Activated T-cell treated with anti-CD3 and anti-CD28 coated beads, Interleukin-2, amount 50 U/mL, for 1 hour (primary cell): ENCODE measurements at places on chromosomes 12 and 14.

DNA sequence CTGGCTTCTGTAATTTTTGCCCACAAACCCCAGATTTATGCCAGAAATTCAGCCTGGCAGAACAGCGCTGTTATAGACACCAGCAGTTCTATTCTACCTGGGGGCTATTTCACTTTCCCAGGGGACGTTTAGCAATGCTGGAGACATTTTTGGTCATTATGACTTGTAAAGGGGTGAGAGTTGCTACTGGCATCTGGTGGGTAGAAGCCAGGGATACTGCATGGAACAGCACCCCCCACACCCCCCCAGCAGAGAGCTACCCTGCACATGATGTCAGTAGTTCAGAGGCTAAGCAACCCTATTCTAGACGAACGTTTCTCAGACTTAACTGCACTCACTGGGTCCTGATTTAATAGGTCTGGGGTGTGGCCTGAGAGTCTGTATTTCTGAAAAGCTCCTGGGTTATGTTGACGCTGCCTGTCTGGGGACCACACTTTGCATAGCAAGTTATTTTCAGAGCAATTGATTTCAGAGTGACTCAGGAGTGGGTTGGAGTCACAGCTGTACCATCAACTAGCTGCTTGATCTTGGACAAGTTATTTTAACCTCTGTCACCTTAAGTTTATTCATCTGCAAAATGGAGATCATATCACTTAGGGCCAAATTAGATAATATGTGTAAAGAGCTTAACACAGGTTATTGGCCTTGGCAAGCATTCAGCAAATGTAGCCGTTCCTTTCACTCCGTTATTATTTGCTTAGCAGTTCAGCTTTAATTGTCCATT is 48.5 kb downstream of the CHST11 start:
- no peak for DNase-seq

DNA sequence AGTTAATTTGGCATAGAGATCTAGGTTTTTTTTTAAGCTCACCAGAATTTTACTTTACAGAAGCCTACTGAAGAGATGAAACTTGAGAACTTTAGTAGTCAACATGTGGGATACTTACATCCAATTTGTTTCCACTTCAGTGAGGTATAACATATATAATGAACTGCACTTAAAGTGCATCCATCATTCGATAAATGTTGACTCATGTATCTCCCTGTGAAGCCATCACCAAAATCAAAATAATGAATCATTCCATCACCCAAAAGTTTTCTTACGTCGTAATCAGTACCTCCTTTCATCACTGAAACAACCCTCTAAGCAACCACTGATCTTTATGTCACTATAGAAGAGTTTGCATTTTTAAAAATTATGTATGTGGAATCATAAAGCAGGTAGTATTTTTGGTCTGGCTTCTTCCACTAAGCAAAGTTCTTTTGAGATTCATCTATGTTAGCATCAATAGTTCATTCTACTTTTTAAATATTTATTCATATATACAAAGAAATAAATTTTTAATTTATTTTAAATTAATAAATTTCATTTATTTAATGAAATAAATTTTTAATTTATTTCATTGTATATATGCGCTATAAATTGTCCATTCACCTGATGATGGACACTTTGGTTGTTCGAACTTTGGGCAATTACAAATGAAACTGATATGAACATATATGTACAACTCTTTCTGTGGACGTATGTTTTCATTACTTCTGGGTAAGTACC is 2.0 kb upstream of the CPNE8 start:
- DNase-seq, result no peak

GRCh38 chr12:48824112-48824511 is 5.8 kb downstream of the CACNB3 start:
- no peak for DNase-seq

DNA sequence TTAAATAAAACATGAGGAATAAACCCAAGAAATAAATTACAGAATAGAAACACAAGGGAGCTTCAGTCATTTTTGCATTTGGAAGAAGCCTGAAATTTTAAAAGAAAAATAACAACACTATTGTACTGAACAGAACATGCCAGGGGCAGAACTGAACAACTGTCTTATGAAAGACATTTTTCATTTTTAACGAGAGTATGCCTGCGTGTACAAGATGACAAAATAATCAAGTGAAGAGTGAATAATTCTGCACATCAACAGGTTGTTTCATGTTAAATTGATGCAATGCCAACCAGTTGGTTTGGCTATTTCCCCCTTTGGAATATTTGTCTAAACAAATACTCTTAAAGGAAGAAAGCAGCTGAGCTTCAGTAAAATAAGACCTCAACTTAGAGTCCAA is 103.3 kb upstream of the BTG1 start:
- DNase-seq, result no peak

DNA sequence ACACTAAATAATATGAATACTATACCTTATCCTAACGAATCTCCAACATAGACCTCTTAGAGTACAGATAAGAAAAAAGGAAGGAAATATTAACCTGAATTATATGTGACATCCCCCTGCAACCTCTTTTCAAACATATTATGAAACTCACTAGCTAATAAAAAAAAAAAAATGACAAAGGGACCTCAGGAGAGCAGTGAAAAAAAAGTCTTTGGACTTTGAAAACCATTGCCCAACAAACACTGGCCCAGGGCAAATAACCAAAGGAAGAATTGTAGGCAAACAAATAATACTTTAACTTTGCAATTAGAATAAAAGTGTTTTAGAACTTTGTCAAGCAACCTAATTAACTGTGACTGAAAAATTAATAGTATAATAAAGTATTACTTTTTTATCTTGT is 7.7 kb downstream of the SOX5 start:
- DNase-seq, result no peak

- no peak for DNase-seq
These were observed 646 bp upstream of the DNAJC22 start for GRCh38 chr12:49345825-49346658.

DNA sequence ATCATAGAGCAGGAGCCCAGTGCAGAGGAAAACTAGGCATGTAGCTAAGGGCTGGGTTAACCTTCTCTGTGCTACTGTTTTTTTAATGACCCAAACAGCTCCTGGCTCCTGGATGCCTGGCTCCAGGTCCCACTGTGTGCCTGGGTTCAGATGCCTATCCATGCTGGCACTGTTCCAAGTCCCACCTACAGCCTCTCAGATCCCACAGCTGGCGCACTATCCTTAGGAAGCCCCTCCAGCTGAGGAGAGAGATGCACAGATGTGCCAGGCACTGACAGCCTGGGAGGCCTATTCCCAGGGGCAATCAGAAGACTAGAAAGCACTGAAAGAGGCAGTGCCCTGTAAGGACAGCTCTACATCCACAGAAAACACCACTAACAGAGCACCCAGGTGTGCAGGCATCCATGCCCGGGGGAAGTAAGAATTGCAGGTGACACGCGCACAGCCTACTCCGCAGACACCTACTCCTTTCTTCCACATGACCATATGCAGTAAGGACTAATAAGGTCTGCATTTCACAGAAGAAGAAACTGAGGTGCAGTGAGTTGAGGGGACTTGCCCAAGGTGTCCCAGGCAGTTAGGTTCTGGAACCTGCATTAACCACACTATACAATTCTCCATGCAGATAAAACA is 51.2 kb downstream of the PITPNM2 start:
- no peak for DNase-seq

GRCh38 chr12:13023811-13024530 is 20.2 kb upstream of the FAM234B start:
- no peak for DNase-seq

DNA sequence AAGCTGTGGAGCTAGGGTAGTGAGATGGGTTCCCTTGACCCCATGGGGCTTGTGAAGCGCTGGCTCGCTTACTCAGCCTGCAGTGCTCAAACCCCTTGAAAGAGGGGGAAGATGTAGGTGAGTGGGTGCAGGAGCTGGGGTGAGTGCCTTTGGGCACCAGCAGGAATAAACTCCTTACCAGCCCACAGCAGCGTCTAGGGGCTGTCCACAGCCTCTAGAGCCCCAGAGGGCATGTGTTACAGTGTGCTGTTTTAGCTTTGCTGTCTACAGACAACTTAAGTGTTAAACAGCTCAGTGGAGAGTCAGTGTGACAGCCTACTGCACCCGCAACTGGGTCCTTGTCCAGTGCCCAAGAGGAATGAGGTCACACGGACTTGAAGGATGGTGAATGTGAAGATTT is 48.0 kb downstream of the TSPAN8 start:
- DNase-seq, result no peak

DNA sequence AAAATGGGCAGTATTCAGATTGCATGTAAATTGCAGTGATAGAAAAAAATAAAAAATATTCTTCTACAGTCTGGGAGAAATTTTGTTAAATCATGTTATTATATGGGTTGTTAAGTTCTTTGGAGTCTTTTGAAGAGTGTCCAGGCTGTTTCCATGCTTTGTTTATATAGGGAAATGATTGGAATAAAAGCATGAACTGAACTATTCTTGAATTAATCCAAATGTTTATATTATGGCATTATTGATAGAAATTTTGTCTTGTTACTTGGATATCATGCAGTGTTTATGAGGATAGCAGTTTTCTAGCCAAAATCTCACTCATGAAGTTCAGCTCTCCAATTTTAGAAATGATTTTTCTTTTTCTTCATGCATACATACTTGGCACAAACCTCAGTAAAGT is 108.2 kb upstream of the NAV3 start:
- DNase-seq, result no peak

GRCh38 chr14:103845327-103845726 is 2.0 kb downstream of the PPP1R13B start:
- DNase-seq, result no peak
